ENCODE measurements at places on chromosomes 16 and 17.

- DNase-seq = no peak
These were observed 217.1 kb downstream of the GRIN2A start for GRCh38 chr16:9965079-9965478.

GRCh38 chr16:3023669-3024478 is at the start of the genes HCFC1R1 and THOC6:
Gene HCFC1R1, minus strand, starts transcription at chr16:3023942. Its CDS starts 1 bp downstream, at chr16:3023941.
Gene THOC6, plus strand, starts transcription at chr16:3024035. Its CDS starts 292 bp downstream, at chr16:3024327.
- peak; percentile 93 for DNase-seq

DNA sequence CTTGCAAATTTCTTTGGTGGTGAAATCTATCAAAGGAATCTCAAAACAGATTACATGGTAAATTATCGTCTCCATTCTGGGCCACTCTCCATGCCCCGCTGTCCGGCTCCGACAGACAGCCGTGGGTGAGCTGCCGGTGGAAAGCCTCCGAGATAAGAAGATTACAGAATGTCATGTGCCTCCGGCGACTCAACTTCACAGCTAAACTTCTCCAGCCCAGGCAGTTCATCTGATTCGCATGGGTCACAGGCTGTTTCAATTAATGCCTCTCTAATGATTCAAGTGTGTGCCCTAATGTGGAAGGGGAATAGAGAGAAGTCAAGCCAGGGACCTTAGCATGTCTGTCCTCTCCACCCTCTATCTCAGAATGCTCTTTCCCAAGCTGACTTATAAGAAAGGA is 520.8 kb upstream of the ZFHX3 start:
- DNase-seq = no peak

DNA sequence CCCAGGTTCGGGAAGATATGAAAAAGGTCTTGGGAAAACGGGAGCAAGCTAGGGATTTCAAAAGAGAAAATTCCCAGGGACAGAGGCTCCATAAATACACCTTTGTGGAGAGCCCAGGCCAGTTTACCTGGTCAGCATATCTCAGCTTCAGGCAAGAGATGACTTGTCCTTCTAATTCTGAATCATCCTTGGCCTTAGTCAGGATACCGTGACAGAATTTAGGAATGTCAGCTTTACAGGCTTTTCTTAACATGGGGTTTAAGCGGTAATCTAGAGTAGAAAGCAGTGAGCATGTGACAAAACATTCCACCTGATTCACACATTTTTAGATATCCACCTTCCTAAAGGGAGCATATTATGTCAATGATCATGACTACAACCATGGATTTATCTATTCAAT is 41.1 kb upstream of the CLEC18B start:
- no peak for DNase-seq

DNA sequence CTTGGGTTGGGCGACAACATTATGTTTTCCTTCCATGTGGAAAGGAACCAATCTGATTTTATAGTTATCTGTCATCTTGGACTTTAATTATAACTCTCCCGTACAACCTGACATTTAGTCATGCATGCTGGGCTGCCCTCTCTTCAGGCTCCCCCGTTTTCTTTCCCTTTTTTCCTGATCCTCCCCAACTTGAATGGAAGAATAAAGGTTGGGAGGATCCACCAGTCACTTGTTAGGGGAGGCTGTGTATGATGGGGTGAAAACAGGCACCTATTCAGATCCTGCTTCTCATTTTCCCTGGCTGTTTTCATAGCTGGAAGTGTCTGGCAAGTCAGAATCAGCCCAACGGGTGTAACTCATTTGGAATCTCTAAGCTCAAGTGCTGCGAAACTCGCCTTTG is 267.2 kb upstream of the SALL1 start:
- DNase-seq = no peak

Measured in HTR-8/SVneo (cell line).